Stimulated activated CD4-positive, alpha-beta T cell treated with anti-CD3 and anti-CD28 coated beads, TNF-alpha, amount 100 ng/mL, for 24 hours (primary cell): ENCODE measurements at places on chromosomes 11 and 22.

DNA sequence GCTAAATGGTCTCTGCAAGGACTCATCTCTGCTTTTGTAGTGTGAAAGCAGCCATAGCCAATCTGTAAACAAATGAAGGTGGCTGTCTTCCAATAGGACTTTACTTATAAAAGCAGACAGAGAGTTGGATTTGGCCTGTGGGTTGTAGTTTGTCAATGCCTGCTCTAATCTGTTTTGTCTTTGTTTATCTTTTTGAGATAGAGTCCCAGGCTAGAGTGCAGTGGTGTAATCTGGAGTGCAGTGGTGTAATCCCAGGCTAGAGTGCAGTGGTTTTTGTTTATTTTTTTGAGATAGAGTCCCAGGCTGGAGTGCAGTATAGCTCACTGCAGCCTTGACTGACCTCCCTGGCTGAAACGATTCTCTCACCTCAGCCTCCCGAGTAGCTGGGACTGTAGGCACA is 8.6 kb downstream of the PPP6R3 start:
- no peak for DNase-seq

DNA sequence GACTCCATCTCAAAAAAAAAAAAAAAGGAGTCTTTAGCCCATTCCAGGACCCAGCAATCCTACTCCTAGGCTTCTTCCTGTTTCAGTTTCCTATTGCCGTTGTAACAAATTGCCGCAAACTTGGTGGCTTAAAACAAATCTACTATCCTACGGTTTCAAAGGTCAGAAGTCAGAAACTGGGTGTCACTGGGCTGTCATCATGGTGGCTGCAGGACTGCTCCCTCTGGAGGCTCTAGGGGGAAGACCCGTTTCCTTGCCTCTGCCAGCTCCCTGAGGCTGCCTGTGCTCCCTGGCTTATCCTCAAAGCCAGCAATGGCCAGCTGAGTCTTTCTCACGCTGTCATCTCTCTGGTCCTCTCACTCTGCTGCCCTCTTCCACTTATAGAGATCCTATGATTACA is 8.7 kb upstream of the DAGLA start:
- DNase-seq: no peak

GRCh38 chr11:32200136-32200847 is 109.4 kb downstream of the RCN1 start:
- no peak for DNase-seq

GRCh38 chr22:25536589-25536988 is 27.9 kb upstream of the GRK3 start:
- no peak for DNase-seq

- no peak for DNase-seq
Measured at GRCh38 chr11:86816251-86816726, 15.9 kb downstream of the PRSS23 start.
